Activated T-cell treated with anti-CD3 and anti-CD28 coated beads for 1 hour (primary cell): ENCODE measurements at places on chromosomes 16 and 17.

GRCh38 chr16:47204736-47205504 is 61.2 kb upstream of the NETO2 start:
- DNase-seq: no peak

DNA sequence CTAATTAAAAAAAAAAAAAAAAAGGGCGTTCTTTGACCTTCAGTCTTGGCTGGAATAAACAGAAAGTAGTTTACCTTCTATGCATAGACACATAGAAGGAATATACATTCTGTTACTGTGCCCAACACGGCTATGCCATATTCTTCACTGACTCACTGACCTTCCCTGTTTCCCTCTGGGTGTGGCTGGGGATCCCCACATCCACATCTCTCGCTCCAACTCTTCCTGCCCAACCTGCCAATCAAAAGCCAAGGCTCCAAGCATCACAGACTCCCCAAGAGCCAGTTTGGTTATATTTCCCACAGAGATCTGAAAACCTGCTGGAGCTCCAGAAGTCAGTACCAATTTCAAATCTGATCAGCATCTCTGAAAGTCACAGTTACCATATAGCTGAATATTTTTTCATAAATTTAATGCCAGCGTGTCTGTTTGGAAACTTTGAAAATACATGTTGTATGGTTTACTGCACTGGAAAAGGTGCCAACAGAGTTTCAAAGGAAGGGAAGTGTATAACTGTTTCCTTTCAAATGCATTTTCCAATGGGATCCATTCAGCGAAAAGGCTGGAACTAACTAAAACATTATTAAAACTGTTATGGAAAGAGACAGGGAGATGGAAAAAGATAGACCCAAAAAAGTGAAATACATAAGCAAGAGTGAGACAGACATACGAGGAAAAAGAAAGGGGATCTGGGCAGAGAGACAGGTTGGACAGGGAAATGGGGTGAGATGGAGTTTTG is 91.8 kb downstream of the SMG6 start:
- no peak for DNase-seq

- no peak for DNase-seq
Measured at GRCh38 chr17:68398691-68399637, 58.3 kb downstream of the WIPI1 start.

DNA sequence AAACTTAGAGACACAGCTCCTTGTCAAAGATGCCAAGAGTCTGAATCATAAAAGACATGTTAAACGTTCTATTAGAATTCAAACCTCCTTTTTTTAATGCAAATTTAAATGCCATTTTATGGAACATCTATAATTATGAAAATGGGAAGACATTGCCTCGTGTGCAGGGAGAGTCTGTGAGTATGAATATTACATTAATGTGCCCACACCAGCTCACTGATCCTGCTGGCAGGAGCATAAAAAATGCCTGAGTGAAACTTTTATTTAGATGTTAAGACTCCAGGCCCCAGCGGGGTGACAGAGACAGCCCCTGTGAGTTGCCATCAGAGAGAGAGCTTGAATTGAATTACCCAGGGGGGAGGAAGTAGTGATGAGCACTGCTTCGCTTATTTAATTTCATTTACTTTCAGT is 84.8 kb downstream of the SNX11 start:
- no peak for DNase-seq

DNA sequence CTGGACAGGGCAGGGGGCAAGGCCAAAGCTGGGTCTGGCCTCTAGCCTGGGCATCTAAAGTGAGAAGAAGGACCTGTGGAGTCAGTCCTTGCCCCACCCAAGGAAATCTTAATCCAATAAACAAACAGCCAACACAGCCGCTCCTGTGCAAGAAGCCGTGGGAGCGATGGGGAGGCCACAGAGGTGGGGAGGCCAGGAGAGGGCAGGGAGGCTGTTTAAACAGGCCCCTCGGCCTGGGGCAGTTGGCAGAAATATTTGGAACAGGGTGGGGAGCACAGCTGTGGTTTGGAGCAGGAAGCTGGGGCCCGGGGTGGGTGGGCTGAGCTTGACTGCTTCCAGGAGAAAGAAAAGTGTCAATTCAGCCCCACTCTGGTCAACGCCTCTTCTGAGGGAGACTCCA is 5.3 kb downstream of the ZNF385C start:
- no peak for DNase-seq

DNA sequence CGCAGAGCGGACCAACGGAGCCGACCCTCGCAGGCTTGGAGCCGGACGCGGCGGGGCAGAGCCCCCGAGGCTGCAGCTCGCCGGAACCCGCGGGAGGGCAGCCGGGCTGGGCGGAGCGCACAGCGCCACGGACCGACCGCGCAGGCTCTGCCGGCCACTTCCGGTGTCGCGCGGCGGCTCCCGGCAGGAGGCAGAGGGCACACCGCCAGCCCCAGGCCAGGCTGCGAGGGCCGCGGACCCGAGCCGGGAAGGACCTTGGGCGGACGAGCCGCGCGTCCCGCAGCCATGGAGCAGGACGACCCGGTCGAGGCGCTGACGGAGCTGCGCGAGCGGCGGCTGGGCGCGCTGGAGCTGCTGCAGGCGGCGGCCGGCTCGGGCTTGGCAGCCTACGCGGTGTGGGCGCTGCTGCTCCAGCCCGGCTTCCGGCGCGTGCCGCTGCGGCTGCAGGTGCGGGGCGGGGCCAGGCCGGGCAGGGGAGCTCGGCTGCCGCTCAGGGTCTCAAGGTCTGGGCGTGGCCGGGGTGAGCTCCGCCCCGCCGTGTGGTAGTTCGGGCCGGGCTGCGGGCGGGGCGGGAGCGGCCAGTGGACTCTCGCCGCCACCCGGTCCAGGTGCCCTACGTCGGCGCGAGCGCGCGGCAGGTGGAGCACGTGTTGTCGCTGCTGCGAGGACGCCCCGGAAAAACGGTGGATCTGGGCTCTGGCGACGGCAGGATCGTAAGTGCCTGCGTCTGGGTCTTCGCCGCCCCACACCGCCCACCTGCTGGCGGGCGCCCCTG is at the start of gene ANTKMT:
Gene ANTKMT (plus strand): TSS at position 157 of the 775 bp plus-strand sequence. CDS start 129 bp downstream, at position 286.
- peak; percentile 49 for DNase-seq

DNA sequence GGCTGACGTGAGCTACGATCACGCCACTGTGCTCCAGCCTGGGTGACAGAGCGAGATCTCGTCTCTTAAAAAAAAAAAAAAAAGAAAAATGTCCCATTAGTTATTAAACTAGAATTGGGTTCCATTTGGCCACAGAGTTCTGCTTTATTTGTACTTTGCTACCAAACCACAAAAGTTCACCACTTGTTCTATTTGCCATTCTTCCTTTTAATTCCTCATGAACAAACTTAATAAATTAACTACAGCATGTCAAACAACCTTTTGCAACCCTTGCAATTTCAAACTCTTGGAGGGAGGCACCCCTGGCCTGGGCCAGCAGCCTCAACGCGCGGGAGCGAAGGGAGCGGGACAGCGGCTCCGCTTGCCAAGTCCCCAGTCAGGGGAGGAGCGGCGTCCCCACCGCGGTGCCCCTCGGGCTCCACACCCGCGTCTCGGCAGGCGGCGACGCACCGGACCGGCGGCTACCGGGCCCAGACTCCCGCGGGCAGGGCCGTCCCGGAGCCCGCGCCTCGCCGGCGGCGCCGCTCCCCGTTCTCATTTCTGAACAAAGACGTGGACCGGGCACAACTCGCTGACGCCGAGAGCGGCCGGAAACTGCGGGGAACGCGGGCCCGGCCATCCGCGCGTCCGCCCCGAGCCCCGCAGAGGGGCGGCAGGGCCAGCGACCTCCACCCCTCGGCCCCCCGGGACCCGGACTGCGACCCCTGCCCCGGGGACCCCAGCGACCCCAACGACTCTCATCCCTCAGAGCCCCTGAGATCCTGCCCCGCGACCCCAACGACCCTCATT is 775 bp downstream of the CYTH1 start:
- no peak for DNase-seq

DNA sequence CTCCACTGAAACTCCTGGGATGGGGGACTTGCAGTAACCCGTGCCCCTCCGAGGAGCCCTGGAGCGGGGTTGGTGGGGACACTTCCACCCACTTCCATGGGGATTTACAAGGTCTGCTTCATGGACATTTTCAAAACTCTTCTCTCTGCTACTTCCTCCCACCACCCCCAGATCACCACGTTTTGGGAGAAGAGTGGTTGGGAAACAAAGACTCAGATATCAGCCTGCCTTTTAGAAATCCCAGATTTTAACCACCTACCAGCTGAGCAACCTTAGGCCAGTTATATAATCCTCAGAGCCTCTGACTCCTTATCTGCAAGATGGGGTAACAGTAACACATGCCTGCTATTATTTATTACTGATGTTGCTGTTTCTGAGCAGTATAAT is 184.8 kb downstream of the CCDC182 start:
- no peak for DNase-seq

DNA sequence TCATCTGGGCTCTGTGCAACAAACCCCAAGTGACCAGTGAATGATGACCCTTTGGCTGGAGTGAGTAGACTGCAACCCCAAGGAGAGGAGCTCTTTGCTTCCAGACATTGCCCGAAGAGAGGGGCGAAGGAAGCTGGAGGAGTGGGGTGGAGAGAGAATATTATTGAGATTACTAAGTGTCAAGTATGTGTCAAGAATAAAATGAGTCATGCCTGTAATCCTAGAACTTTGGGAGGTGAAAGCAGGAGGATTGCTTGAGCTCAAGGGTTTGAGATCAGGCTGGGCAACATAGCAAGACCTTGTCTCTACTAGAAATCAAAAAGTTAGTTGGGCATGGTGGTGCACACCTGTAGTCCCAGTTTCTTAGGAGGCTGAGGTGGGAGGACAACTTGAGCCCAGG is 142.0 kb upstream of the CCL2 start:
- no peak for DNase-seq

- DNase-seq: no peak
Measured at GRCh38 chr16:79005096-79005495, 595.4 kb downstream of the MAF start.

DNA sequence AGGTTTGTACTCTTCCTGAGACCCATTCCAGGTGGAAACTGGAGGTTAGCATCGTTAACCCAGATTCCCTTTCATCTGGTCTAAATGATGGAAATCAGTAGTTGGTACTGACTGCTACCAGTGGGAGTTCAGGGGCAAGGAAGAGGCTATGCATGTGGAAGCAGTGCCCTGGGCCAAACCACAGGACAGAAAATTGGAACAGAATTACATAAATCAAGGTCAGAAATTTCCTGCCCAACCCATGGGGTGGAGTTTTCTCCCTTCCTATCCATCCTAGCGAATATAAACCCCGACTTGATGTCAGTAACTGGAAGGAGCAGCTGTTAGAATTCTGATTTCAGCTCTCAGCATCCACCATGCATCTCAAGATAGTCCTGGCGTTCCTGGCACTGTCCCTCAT is at the start of gene AOC2:
Gene AOC2 (plus strand): TSS at position 310 of the 400 bp plus-strand sequence. CDS start 47 bp downstream, at position 357.
- DNase-seq: no peak

- no peak for DNase-seq
Measured at GRCh38 chr16:75208861-75209505, 2.0 kb upstream of the CTRB2 start.

GRCh38 chr17:33583518-33584417 is 290.7 kb upstream of the ASIC2 start:
- no peak for DNase-seq
